ENCODE measurements at places on chromosomes 6 and 20.

DNA sequence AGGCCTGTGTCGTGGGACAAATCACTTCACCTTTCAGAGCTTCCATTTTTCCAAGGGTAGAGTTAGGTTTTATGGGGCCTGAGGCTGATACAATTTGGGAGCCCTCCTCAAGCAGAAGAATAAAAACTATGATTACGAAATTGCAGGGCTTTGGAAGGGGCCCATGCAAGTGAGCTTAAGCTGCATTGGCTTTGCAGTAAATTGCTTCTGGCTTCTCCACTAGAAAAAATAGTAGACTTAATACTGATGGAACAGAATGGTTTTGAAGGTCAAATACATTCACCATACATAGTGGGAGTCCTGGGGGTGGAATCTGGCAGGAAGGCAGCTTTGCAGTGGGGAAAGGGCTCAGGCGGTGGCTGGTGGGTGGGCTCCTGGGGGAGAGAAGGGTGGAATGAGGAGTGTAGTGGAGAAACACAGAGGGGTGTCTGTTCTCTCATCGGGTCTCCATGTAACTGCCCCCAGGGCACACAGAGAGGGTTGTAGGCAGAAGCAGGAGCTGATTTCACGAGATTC lies 55.9 kb upstream of the RNF24 start:
- DNase-seq = no peak

- no peak for DNase-seq
These were observed 7.1 kb downstream of the NHLRC1 start for GRCh38 chr6:18115356-18115755.

GRCh38 chr6:22067671-22068070 lies 229.2 kb downstream of the PRL start:
- DNase-seq = no peak

GRCh38 chr6:148516617-148517016 lies 174.0 kb downstream of the SASH1 start:
- no peak for DNase-seq

GRCh38 chr20:50309280-50309763 lies 118.7 kb downstream of the CEBPB start:
- DNase-seq = no peak

All from HTR-8/SVneo (cell line).